GOT3 (cell line): ENCODE measurements at places on chromosomes 2 and 18.

DNA sequence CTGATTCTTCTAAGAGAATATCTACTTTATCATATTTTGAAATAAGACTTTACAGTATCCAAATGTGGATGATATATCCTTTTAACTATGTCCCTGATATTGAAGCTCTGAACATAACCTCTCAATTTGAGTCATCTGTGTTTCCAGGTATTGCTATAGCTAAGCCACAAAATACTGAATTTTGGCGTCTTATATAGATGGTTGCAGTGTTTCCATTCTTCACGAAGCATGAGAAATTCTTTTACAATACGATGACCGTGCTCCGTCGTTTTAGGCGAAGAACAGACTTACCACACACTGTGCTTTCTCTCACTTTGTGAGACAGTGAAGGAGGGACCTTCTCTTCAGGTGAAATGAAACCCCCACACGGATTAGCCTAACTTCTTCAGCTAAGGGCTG lies 45.3 kb downstream of the LRRFIP1 start:
- no peak for DNase-seq

GRCh38 chr2:137842430-137842829 lies 121.8 kb upstream of the HNMT start:
- DNase-seq, result no peak

GRCh38 chr18:44811572-44812125 lies 131.0 kb downstream of the SETBP1 start:
- no peak for DNase-seq

GRCh38 chr2:206833291-206833690 lies 67.9 kb downstream of the FASTKD2 start:
- DNase-seq, result no peak

GRCh38 chr2:65092791-65093190 lies 36.6 kb downstream of the CEP68 start:
- DNase-seq, result no peak

GRCh38 chr2:64601785-64602391 lies 51.8 kb downstream of the SERTAD2 start:
- DNase-seq, result no peak

DNA sequence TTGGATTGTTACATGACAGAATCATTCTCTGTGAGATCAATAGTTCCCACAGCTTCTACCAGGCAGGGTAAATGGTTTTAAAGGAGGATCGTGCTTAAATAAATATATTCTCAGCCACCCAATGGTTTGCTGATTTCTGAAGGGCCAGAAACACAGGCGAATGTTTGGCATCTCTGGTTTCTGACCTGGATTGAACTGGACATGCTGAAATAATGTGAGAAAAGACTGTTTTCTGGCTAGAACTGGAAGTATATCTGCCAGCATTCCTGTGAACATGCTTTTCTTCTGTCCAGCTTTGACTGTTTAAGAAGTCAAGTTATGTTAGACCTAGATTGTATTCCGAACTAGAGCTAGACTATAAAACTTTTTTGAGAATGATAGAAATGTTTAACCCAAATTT lies 77.1 kb upstream of the COL3A1 start:
- no peak for DNase-seq

DNA sequence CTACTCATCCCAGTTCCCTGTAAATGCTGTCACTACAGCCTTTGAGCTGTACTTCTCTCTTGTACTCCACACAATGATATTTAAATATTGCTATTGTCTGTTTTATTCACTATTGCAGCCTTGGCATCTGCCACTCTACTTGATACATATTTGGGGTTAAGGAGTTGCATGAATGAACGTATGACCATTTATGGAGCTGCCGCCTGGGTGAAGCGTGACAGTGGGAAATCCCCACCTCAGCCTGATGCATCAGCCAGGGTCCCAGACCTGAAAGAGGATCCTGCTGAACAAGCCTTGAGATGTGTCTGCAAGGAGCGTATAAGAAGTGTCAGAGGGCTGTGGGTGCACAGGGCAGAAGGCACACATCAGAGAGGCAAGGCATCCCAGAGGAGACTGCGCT lies 39.1 kb downstream of the MRPL35 start:
- no peak for DNase-seq
